Heart left ventricle (tissue), 16 donors: ENCODE measurements at places on chromosomes 11 and 22. TPM values are rescaled to one million over a fixed set of nuclear protein-coding genes. Genes with fewer than 3 reads are reported as not detected.

DNA sequence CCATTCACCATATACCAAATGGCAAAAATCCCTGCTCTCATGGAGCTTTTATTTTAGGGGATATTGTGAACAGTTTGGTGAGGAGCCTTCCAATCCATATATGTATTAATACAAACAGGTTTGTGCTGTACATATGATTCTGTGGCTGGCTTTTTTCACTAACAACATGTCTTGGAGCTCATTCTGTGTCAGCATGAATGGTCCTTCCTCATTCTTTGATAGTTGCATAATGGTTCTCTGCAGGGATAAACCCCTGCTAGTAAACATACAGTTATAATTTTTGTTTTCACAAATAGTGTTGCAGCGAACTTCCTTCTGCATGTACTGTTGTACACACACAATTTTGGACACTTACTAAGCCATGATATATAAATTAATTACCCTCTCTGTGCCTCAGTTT is 8.3 kb downstream of the PRR5L start:
- no peaks in the 10 kb centered on the region for H3K36me3 ChIP-seq
- H3K27me3 ChIP-seq: no peaks in the 10 kb centered on the region
- peaks cover 20% of the 10 kb centered on the region for H3K4me1 ChIP-seq
- H3K27ac ChIP-seq: no peak overlapping the region

- H3K27me3 ChIP-seq: no peaks in the 10 kb centered on the region
- H3K27ac ChIP-seq: no peak overlapping the region
- no peaks in the 10 kb centered on the region for H3K36me3 ChIP-seq
- DNase-seq: no peak
- H3K4me1 ChIP-seq: no peaks in the 10 kb centered on the region
- H3K4me3 ChIP-seq: no peak overlapping the region
Observed at GRCh38 chr11:70460964-70461363, 62.6 kb downstream of the CTTN start.

- no peak overlapping the region for H3K4me3 ChIP-seq
- no peaks in the 10 kb centered on the region for H3K36me3 ChIP-seq
- H3K4me1 ChIP-seq: peaks cover 3% of the 10 kb centered on the region
Observed at GRCh38 chr11:105181521-105181920, 42.0 kb upstream of the CARD18 start.

DNA sequence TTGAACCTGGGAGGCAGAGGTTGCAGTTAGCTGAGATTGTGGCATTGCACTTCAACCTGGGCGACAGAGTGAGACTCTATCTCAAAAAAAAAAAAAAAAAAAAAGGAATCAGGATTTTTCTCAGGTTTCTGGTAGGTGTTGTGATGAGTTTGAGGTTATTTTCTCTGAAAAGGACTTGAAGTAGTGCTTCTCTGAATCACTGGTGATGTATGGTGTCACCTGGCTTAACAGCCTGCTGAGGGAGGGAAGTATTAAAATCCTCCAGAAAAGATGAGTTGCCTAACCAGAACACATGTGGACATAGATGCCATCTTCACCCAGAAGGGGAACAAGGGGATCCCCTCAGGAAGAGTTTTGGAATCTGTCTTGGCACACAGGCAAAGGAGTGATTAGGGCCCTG is 20.1 kb downstream of the SMARCB1 start:
- peaks cover 5% of the 10 kb centered on the region for H3K4me1 ChIP-seq
- no peak for DNase-seq
- H3K36me3 ChIP-seq: peaks cover 76% of the 10 kb centered on the region
- H3K4me3 ChIP-seq: no peak overlapping the region
- H3K27ac ChIP-seq: no peak overlapping the region

- H3K4me1 ChIP-seq: no peaks in the 10 kb centered on the region
- no peak overlapping the region for H3K4me3 ChIP-seq
- no peak for DNase-seq
- no peaks in the 10 kb centered on the region for H3K27me3 ChIP-seq
Observed at GRCh38 chr11:43392713-43393112, 34.0 kb downstream of the TTC17 start.

Gene CYP2R1
- total RNA-seq: 6.5 TPM

Gene OTOG
- not detected for total RNA-seq

Gene MPPED2
- total RNA-seq: 13.2 TPM

Gene MRGPRX3
- not detected for total RNA-seq

Gene RIMBP3B
- total RNA-seq: 0.07 TPM
